ENCODE measurements at places on chromosomes 7 and 10.

DNA sequence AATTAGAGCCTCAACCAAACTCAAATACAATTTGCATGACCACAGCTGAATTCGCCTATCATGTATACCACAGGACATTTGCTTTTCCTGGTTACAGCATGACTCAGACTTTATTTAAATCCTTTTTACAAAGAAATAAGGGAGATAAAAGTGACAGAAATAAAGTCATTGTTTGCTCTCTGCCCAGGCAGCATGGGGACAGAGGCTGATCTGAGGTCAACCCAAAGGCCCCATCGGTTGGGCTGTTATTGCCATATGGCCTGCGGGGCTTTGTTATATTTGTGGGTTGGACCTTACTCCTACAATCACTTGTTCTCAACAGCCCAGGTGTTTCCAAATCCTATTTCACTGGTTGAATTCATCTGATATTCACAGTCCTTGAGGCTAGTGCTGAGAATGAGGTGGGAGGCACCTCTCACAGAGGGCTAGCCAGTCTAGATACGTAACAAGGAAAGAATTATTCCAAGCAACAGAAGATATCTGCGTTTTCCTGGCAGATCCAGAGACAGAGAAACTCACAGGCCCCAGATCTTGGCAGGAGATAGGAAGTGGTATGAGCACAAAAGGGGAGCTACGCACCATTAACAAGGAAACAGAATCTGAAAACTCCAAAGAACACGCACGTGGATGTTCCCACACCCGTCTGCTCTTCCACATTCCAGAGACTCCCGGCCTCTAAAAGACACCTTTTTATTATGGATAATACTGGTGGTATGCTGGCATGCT, 117.3 kb downstream of the HIPK2 start:
- DNase-seq: peak; percentile 33

- no peak for DNase-seq
Measured at GRCh38 chr7:102875700-102876295, 37.0 kb upstream of the LRRC17 start.

DNA sequence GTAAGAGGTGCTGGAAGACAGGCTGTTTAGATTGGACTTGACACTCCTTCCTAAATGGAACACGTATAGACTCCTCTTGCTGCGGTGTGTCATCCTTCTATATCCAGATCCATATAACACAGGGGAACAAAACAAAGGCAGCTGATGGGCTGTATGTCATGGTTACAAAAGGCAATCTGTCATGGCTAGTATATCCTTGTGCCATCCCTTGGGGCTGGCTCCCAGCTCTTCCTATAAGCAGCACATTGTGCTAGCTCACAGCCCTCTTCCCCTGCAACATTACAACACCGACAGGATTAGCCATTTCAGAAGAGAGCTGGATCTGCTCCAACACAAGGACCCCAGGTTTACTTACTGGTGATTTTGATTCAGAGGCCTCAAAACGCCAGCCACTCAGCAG, 15.3 kb downstream of the LIPK start:
- DNase-seq: no peak

DNA sequence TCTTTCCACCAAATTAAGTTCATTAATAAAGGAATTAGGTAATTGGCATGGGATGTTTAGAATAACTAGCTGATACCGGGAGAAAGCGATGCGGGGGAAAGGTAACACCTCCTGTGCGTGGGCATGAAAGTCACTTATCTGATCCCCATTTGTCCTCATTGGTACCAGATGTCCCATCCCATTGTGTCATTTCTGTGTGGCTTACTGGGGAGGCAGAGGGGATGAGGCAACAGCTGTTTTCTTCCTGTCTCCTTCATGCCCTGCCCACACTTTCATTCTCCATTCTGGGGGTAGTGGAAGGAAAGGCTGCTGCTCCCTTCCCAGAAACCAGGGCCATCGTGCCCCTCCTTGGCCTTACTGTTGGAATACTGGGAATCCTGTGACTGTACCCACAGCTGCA, 27.1 kb downstream of the EEPD1 start:
- no peak for DNase-seq

- DNase-seq: no peak
Measured at GRCh38 chr7:2527505-2528467, 8.2 kb downstream of the LFNG start.

GRCh38 chr7:133746305-133746704, 380.8 kb upstream of the LRGUK start:
- DNase-seq: no peak

GRCh38 chr7:44936322-44936721, 42.5 kb downstream of the MYO1G start:
- DNase-seq: no peak

- no peak for DNase-seq
Measured at GRCh38 chr7:138126928-138127327, 50.7 kb downstream of the AKR1D1 start.

- DNase-seq: no peak
Measured at GRCh38 chr7:108480311-108480710, 24.1 kb upstream of the NRCAM start.

GRCh38 chr7:140082770-140083169, 20.0 kb upstream of the PARP12 start:
- DNase-seq: no peak

DNA sequence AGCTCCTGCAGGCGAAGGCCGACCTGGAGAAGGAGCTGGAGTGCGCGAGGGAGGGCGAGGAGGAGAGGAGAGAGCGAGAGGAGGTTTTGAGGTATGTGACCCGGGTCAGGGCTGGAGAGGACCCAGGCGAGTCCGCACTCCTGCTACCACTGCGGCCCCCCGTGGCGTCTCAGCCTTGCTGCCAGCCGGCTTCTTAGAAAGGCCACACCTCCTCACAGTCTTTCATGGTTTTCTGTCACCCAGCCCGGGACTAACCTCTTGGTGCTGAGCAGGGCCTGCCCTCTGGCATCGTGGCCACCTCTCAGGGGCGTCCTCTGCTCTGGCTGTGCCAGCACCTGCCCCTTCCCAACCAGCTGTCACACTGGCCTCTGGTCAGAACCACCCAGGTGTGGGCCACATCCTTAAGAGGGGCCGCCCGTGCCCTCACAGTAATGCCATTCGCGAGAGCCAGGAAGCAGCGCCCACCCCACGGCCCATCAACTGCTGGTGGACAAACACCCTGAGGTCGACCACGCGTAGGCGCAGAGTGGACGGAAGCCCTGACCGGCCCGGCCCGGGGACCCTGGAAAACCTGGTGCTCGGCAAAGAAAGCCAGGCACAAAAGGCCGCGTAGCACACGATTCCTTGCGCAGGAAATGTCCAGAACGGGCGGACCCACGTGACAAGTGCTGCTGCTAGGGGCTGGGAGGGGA, 34.4 kb downstream of the IQCE start:
- DNase-seq: no peak

DNA sequence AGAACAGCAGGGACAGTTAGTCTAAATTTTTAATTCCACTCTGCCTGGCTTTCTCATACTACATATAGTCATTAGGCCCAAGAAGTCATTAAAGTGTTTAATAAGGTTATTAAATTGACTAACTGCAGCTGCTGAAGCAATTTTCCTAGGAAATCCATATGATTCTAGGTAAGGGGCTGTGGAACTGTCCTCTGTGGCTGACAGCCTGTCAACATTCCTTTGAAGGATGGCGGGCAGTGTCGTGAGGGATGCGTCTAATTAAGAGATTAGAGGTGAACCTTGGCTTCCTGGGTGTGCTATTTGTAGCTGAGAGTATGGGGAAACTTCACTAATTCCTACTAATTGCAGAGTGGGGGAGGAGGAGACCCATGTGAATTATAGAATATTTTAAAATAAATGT, 64.6 kb downstream of the SNX10 start:
- peak; percentile 53 for DNase-seq

DNA sequence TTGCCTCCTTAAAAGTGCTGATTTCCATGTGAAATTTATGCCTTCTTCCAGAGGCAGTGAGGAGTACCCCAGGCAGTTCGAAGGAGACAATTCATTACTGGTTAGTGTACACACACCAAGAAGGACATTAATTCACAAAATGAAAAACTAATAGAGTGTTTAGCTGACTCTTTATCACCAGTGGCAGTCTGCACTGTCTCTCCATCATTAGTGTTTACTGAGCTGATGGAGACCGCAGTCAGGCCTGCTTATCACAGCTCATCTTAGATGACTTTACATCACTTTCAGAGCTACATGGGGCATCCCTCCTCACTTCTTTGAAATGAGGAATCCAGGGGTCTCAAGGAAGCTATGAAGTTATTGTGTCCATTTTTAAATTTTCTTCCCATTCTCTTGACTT, 155.5 kb upstream of the LRGUK start:
- DNase-seq: no peak

DNA sequence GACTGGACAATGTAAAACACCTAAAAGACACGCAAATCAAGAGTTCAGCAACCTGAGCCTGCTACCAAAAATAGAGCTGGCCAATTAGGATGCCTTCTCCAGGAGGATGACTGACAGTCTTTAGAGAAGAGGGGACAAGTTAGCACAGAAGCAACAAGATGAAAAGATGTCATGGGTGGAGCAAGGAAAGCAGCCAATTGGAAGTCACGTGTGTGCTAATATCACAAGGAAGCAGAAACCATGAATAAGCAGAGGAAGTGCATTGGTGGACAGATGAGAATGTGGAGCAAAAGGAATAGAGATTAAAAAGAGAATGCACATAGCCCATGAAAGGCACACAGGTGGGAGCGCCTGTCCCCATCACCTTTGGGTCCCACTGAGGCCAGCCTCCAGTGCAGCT, 148.1 kb downstream of the SLC25A13 start:
- DNase-seq: no peak

DNA sequence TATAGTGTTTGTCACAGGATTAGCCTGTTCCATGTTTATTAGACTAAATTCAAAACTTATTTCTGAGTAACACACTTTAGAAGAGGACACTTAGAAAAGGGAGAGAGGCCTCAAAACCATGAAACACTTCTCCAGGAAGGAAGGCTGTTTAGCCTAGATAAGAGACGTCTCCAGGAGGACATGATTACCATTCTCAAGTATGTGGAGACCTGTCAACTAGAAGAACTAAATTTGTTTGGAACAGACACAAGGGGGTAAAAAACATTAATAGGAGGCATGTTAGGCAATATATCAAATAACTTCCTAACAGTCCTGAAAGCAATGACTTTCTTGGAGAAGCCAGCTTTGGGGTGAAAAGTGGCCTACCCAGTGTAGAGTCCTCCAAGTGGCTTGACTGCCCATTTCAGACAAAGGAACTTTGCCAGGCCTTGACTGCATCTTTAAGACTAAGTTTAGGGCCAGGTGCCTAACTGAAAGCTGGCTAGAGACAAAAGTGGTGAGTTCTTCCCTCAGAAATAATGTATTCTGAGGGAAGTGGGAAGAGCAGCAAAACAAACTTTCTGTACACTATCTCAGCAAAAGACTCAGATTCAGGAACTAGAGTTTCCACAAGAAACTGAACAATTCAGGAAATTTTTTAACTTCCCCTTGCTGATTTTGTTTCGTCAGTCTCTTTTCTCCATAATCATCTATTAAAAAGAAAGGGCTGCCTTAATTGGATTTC, 11.8 kb downstream of the NCOA4 start:
- DNase-seq: no peak

GRCh38 chr10:102814453-102814871, 22.8 kb downstream of the CYP17A1 start:
- DNase-seq: no peak

GRCh38 chr10:133212853-133213494, 17.0 kb upstream of the UTF1 start:
- no peak for DNase-seq

GRCh38 chr10:93464776-93465388, 17.3 kb downstream of the MYOF start:
- no peak for DNase-seq

DNA sequence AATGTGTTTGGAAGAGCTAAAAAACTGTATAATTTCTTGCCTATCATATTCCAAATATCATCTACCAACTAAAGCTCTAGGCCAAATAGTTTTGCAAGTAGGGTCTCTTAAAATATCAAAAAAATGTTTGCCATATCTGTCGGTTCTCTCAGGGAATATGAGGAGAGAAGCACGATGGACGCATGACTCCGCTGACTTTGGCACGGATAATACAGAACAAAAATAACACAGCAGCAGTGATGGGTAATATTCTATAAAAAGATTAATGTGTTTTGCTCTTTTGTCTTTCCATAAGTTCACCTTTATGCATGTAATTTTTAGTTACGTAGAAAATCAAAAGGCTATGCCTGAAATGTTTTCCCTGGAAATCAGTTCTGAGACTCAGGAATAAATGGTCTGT, 919 bp upstream of the IDI2 start:
- DNase-seq: no peak

DNA sequence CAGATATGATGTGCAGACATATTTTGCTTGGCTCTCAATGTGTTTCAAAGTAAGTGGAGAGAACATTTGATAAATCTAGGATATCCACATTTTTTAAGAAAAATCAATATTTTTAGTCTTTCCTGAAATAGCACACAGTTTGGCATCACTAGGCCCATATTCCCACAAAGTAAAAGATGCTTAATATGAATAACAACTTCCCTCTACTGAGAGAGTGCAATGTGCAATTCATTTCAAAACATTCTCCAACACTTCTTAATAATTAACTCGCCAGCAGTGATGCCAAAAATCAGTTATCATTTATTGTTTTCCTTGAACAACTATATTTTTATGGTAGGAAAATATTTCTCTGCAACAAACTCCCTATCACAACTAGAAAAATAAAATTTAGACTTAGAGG, 800.2 kb upstream of the MBL2 start:
- DNase-seq: no peak

GRCh38 chr10:117546020-117546580, 3.6 kb downstream of the EMX2 start:
- no peak for DNase-seq

DNA sequence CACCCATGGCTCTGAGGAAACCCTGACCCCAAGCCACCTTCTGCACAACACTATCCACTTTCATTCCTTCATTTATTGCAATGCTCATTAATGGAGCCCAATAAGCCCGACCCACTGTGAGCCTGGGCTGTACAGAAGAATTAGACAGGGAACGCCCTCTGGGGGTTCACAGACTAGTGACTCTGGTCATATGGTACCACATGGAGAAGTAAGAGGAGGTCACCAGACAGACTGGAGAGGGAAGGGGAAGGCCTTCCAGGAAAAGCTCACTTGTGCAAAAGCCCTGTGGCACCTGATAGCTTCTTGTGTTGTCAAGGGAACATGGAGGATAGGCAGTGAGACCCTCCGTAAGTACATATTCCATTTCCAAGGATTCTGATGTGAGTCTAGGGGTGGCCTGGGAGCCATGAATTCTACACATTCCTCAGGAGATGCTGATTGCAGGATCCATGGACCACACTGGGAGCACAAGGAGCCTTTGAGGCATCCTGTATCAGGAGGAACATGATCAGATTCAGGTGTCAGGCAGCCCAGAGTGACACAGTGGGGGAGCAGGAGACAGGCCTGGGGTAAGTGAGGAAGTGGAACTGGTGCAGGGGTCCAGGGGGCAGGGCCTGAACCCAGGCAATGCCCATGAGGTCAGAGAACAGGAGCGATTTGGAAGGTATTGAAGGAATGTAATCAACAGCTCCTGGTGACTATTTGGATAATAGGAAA, 19.9 kb downstream of the TMEM72 start:
- DNase-seq: no peak

- DNase-seq: no peak
Measured at GRCh38 chr7:32030904-32031692, 39.1 kb downstream of the PDE1C start.
